ENCODE measurements at places on chromosomes 2 and 18. TPM values are rescaled to one million over a fixed set of nuclear protein-coding genes. Genes with fewer than 3 reads are reported as not detected.

- DNase-seq, result no peak
These were observed 11.8 kb downstream of the CAVIN2 start for GRCh38 chr2:191835100-191835499.

GRCh38 chr2:215746887-215747615 is 266.3 kb downstream of the MREG start:
- no peak for DNase-seq

STON1 gene
- total RNA-seq, result 164 TPM

CXCR1 gene
- 2.9 TPM for total RNA-seq

RGPD4 gene
- total RNA-seq, result 2.2 TPM

USP37 gene
- 46.0 TPM for total RNA-seq

GRCh38 chr2:57701391-57701791 is 345.2 kb upstream of the VRK2 start:
- DNase-seq, result peak; percentile 13

DNA sequence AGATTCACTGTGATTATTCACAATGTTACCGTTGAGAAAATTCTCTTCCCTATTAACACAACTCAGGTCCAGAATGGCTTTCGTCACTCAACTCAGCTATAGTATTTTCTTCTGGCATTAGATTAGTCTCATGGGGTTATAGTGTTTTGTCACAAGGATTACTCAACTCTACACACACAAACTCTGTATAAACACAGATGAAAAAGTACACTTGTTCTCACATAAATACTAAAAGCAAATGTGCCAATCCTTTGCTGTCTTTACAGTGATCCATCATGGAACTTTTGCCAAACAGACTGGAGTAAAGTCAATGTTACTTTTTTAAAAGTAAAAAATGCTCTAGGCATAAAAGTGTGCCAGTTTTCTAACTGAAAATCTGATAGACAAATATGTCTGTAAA is 267.6 kb downstream of the RBM43 start:
- no peak for DNase-seq

LIMS2 gene
- total RNA-seq, result 30.6 TPM

- no peak for DNase-seq
These were observed 2.0 kb upstream of the MYO1B start for GRCh38 chr2:191243154-191243553.

DNA sequence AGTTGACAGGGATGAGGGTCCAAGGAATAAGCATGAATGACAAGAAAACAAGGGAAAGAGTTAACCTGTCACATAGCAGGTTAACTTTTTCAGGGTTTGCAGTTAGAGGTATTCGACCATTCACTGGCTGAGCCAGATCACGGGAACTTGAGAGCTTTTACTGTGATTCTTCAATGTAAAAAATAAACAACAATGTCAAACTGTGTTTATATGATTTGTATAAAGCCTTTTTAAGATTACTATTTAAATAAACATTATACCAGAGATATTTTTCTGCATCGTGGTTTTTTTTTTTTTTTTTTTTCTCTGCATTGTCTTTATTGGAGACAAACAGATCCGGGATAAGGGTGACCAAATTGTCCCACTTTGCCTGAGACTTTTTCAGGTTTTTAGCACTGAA is 115.6 kb downstream of the NRP2 start:
- no peak for DNase-seq
